ENCODE measurements at places on chromosomes 13 and 19. TPM values are rescaled to one million over a fixed set of nuclear protein-coding genes. Genes with fewer than 3 reads are reported as not detected.

Gene GJB2
- 0.91 TPM for total RNA-seq

Gene METTL21C
- not detected for total RNA-seq

Gene FXYD1
- total RNA-seq: not detected

Gene LRRC8E
- 5.1 TPM for total RNA-seq

Gene ATP1A3
- 4.9 TPM for total RNA-seq

Gene GRK1
- total RNA-seq: not detected

Gene PEAK3
- 0.05 TPM for total RNA-seq

Gene SOX21
- total RNA-seq: 0.82 TPM

Gene SLITRK5
- 0.58 TPM for total RNA-seq

Gene INSL3
- 0.31 TPM for total RNA-seq

Gene HCN2
- 38.9 TPM for total RNA-seq

Gene NLRP9
- total RNA-seq: not detected
